CD8-positive, alpha-beta memory T cell (primary cell): ENCODE measurements at places on chromosomes 2 and 18.

GRCh38 chr2:84931384-84931821 lies 25.9 kb downstream of the TMSB10 start:
- DNase-seq: no peak

DNA sequence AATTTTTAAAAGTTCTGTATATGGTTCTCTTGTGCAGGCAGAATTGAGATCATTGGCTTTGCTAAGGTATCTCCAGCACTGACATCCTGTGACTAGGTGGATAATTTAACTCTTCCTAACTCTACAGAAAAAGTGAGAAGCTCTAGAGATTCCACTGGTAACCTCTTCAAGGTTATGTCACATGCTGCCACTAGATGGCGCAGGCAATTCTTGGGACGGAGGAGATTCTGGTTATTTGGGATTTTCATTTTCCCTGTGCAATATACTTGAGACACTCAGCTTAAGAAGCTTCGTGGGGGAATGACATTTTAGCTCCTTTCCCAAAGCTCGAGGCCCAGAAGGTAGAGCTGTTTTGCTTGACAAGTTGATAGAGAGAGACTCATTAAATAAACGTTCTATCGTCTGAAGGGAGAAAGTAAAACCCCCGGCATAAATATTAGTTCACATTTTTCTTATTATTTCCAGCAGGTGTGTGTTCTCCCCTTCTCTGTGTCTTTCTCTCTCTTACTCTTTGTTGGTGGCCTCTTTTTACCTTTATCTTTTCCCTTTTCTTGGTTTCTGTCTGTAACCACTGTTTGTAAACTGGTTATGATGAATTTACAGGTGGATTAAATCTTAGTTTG lies 26.6 kb upstream of the LANCL1 start:
- DNase-seq: peak; percentile 3

- DNase-seq: no peak
These were observed 12.7 kb downstream of the THOC1 start for GRCh38 chr18:255171-255570.

GRCh38 chr18:45066886-45067285 lies 386.2 kb downstream of the SETBP1 start:
- DNase-seq: no peak

- no peak for DNase-seq
These were observed 64.9 kb downstream of the EML4 start for GRCh38 chr2:42233976-42234441.

GRCh38 chr2:38863061-38863695 lies 12.6 kb downstream of the DHX57 start:
- no peak for DNase-seq

DNA sequence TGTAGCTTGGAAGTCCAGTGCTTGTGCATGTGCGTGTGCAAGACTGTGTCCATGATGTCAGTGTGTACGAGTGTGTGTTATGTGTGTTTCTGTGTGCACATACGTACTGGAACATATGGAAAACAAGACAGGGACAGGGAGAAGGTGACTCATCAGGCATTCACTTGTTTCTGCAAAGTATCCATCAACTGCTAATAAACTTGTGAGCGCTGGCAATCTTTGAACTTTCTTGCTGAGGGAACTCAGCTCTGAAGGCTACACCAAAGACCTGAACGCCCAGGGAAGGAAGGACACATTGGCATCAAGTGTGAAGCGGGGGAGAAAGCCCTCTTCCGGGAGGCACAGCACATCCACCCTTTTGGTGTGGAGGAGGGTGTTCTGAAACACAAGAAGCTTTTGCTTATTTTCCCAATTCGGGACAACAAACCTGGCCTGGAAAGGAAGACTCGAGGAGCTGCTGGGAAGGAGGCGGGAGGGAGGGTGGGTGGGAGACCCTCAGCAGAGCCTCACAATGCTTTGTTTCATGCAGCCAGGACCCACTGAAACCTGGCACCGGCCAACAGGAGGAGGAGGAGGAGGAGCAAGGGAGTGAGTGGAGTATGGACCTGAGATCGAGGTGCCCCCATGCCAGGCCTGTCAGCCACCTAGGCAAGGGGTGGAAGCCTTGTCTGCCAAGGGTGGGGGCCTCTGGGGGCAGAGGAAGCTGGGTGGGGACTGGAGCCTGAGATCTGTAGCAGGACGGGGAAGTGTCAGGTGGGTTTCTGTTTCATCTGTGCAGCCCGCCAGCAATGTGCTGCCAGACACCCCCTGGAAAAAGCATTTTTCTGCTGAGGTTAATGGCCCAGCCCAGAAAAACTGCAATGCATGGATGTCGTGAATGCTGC lies 26.8 kb downstream of the SMAD7 start:
- DNase-seq: no peak

DNA sequence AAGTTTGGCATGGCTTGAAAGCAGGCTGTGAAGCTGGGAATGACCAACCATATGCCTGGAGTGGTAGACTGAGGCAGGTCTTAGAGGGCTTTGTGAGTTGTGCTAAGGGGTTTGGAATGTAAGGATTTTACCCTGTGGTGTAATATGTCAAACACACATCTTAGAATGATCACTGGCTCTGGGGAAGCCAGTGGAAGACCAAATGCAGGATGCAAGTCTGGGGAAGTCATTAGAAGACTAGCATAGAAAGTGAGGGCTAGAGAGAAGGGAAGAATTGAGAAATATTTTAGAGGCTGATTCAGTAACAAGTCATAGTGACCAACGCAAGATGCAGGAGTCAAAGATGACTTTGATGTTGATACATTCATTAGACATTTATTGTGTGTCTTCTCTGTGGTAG lies 3.5 kb upstream of the FHOD3 start:
- DNase-seq: no peak

GRCh38 chr2:237022533-237022932 lies 63.2 kb upstream of the COPS8 start:
- DNase-seq: no peak

- DNase-seq: no peak
These were observed 41.6 kb downstream of the LBH start for GRCh38 chr2:30272761-30273573.

- no peak for DNase-seq
These were observed 141.3 kb upstream of the NOSTRIN start for GRCh38 chr2:168660870-168661862.

DNA sequence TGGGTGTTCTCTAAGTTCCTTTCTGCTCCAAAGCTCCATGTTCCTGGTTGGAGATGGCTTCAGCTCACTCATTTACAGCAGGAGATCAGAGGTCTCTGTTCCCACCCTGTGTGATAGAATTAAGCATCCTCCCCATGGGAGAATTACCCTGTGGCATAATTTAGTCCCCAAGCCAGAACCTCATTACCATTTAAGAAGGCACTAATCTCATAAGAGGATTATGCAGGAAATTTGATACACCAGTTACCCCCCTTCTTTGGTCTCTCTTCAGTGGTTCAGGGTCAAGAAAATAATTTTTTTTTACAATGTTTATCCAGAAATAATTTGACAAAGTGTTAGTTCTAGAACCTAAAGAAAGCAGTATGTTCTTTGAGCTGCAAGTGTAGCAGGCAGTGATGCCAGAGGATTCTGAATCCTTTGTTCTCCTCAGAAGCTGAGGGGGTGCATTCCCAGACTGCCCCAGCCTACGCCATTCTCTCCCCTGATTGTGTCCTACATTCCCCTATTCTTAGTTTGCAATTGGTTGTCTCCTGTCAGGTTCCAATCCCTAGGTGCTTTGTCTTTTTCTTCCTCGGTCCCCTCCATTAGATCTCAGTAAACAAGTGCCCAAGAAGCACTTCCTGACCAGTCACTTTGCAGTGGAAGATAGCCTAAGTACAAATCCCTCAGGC lies 163.6 kb downstream of the PRKCE start:
- no peak for DNase-seq

DNA sequence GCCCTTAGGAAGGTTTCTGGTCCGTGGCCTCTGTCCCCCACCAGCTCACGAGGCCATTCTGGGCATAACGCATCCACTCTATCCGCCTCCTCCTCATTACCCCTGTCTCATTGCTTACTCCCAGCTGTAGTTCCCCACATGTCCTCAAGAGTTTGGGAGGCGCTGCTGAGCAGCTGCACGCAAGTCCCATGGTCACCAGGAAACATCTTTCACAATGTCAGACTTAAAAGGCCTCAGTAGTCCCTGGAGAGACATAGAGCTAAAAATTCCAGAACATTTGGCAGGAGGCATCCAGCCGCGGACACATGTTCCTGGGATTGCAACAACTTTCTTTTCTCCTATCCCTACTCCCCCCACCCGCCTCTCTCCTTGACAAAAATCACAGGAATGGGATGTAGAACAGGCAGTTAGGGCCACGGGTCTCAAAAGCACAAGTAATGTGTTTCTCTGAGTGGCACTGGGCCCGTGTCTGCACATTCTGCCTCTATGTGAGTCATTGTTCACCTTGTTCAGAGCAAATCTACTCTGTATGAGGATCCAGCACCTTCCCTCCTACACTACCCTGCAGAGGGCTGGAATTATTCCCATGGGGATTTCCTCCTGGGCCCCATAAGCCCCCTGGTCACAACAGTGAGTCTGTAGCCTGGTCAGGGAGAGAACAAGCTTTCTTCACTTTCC lies 8.1 kb downstream of the LBH start:
- peak; percentile 71 for DNase-seq

- DNase-seq: no peak
These were observed 87.1 kb downstream of the DOK6 start for GRCh38 chr18:69487488-69488394.
